ENCODE measurements at places on chromosomes 4 and X. TPM values are rescaled to one million over a fixed set of nuclear protein-coding genes. Genes with fewer than 3 reads are reported as not detected.

DNA sequence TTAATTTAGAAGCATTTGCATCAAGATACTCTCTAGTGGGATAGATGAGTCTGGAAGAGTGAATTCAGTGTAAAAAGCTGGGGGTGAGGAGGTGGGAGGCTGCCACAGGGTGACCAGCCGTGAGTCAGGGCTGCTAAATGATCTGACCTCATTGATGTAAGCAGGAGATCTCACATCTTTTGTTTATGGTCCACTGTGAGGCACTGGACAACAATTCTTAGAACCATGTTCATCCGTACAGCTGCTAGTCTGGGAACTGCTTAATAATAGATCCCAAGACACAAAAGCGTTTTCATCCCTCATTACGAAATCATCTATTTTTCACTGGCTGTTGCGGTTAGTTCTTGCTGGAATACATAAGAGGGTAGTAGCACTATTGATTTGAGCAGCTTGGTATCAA is 14.1 kb downstream of the KLF3 start:
- peak; percentile 11 for DNase-seq

Gene SMC1A
- total RNA-seq, result 127 TPM

Gene SPANXA2
- total RNA-seq, result not detected

DNA sequence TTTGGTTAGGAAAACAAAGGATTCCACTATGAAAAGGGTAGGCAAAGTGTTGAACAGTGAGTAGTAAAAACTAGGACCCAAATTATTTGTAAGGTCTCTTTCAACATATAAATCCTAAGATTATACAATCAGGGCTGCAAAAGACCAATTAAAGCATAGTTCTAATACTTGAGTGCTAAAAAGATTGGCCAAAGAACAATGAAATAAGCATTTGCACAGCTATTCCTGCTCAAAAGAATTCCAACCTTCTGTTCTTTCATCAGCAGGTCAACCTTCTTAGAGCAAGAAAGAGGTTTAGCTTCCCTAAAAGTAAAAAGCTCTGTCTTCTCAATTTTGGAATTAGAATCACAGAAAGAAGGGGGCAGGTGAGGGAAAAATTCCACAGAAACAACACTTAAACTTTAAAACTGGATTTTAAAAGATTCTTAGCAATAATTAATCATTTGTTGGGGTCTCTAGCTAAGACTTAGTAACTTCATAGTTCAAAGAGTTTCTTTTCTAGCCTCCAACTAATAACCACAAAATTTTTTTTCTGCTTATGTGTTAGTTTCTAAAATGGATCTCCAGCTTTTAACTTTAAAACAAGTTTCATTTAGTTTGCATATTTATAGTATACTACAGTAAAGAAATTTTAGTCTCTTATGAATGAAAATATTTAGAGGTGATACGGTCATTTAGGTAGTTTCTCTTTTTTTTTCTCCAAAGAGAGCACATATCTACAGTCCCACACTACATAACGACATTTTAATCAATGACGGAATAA is 16.3 kb downstream of the TSPAN5 start:
- DNase-seq, result no peak

DNA sequence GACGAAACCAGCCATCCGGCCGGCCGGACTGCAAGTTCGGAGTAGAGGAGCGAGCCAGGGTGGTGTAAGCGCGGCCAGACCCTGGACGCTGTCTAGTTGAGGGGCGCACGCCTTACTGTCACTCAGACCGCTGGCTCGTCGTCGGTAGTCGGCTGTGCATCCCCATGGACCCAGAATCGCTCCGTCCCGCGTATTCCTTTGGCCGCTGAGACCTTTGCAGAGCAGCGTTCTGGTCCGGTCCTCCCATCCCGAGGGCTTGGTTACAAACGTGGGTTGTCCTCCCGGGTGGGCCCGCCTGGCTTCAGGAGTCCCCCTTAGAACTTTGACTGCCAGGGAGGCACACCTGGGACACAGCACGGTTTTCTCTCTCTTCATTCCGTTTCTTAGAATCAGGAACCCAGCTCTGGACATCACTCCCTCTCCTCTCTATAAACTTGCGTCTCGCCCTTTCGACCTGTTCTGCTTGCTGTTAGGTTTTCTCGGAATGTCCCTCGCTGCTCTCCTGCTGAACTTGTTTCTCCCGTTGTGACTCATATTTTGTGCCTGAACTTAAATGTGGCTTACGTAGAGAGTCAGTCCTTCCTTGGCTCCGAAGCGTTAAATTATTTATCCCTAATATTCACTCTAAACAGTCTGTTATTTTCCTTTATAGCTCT is 672 bp downstream of the PGM2 start:
- DNase-seq, result no peak

DNA sequence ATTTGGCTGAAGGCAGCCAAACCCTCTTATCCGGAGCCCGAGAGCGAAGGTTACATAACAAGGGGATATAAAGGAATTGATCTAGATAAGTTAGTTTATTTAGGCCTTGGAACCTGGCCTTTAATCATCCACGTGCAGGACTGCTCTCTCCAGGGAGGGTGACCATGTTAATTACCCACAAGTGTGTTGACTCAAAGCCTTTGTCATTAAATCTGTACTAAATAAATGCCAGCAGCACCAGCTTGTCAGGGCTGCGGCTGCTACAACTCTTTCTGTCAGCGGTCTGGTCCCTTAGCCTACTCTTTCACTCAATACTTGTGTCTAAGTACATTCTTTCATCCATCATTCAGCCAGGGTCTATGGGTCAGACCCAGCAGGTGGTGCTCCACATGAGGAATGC is 206.1 kb downstream of the TBCK start:
- DNase-seq, result no peak

Gene TBC1D25
- 10.9 TPM for total RNA-seq

GRCh38 chr4:53120778-53121177 is 245.1 kb downstream of the SCFD2 start:
- no peak for DNase-seq

Gene KIT
- total RNA-seq, result 167 TPM

GRCh38 chr4:48985976-48986653 is at the start of gene CWH43:
TSS of gene CWH43 (plus strand) at chr4:48986275. CDS start at chr4:48986430, 155 bp downstream.
- DNase-seq, result peak; percentile 89

Gene RASGEF1B
- 26.7 TPM for total RNA-seq

GRCh38 chr4:129950217-129950616 is 854.3 kb downstream of the C4orf33 start:
- DNase-seq, result no peak

- no peak for DNase-seq
Observed at GRCh38 chrX:5250106-5250505, 978.6 kb downstream of the NLGN4X start.

- no peak for DNase-seq
Observed at GRCh38 chr4:120760047-120760446, 162.5 kb downstream of the PRDM5 start.

DNA sequence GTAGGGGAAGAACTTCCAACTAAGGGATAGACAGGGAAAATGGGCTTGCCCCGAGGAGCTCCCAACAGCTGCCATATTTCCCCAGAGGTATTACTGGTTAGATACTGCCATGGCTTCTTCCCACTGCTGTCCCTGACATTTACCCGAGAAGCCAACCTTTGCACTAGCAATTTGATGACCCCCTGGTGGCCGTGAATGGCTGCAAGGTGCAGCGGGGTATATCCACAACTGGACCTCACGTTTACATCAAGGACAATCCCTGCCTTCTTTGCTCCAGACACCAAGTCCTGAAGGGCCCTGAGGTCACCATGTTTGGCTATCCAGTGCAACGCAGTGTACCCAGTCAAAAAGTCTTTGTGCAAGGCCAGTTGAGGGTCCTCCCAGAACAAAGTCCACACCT is 2.3 kb downstream of the SOWAHB start:
- peak; percentile 53 for DNase-seq

DNA sequence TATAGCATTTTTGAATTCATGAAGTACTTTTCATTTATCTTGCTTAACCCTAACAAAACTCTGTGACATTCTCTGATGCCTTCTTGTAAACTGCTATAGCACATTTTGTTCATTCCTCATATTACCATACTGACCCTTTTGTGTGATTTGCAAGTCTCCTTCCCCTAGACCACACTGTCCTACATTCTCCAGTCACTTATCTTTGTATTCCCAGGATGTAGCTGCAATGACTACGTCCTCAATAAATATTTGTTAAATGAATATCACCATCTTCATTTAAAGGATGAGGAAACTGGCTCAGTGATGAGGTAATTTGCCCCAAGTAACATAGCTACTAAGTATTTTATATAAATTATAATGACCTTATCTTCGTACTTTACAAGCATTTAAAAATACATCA is 11.9 kb downstream of the HUWE1 start:
- DNase-seq, result no peak

GRCh38 chr4:123236606-123237005 is 160.0 kb upstream of the SPRY1 start:
- no peak for DNase-seq

DNA sequence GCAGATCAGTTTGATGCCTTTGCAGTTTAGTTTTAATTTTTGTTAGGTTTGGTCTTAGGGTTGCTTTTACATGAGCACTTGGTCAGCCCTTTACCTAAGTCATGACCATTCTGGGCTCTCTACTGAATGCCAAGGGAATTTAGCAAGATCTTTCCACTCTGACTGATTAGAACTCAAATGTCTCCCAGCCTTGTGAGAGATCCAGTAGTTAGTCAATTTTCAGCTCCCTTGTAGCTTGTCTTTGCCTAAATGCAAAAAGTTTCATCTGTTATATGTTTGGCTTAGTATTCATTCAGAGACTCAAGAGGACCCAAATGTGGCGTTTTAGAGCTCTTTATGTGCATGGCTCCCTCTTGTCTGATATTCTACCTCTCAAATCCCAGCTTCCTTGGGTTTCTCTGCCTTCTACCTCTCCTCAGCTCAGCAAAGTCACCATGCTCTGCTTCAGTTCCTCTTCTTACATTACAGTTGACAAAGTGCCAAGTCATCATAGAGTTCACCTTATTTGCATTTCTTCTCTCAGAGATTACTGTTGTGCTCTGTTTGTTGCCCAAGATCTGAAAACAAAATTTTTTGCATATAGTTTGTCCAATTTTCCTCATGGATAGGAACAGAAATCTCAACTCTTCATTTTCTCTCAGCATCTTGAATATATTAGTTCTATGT is 17.5 kb upstream of the JAKMIP1 start:
- peak; percentile 26 for DNase-seq

Gene NIPAL1
- total RNA-seq, result 5.5 TPM

DNA sequence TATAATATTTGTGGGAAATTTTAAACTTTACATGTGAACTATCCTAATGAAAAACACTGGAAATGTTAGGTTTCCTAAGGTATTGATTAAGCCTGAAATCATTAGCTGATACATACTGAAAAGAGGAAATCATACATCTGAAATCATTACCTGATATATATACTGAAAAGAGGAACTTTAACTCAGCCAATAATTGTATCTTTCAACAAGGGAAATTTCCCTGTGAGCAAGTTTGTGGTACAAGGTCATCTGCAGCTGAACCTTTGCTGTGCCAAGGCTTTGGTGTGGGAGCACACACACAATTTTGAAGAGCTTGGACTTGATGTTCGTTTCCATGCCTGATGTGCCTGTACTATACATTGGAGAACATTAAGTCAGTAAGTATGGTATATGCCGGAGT is 131.9 kb upstream of the USP9X start:
- no peak for DNase-seq

- no peak for DNase-seq
Observed at GRCh38 chr4:141630854-141631253, 5.5 kb upstream of the IL15 start.

GRCh38 chrX:105773801-105774200 is 48.5 kb upstream of the NRK start:
- DNase-seq, result no peak

Gene RTL3
- not detected for total RNA-seq

- no peak for DNase-seq
Observed at GRCh38 chr4:111028795-111029194, 405.9 kb upstream of the PITX2 start.

DNA sequence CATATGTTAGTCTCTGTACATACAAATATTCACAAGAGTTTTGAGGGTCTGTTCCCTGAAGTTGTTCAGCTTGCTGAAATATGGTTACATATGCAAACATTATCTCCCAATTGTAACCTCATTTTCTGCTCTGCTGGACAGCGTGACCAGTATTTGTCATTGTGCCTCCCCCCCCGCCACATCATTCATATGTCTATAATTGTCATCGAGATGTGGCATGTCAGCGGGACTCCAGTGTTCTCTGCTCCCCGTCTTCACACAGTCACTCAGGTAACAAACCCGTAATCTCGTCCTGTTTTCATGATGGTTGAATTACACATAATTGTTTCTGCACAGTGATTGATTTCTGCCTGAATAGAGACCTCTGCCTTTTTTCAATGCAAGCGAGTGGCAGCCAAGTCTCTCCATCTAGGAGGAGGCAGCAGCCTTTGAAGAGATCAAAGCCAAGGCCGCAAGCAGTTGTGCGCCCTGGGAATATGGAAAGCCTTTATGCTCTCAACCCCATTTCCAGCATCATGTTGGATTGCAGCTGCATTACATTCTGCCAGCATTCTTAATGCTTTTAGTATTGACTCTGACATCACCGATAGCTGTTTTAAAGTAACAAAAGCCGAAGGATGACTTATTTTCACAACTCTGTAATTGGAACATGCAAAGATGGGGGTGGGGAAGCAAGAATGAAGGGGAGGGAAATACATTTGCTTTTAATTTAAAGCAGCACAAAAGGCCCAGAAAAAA is 27.4 kb downstream of the LEF1 start:
- no peak for DNase-seq

DNA sequence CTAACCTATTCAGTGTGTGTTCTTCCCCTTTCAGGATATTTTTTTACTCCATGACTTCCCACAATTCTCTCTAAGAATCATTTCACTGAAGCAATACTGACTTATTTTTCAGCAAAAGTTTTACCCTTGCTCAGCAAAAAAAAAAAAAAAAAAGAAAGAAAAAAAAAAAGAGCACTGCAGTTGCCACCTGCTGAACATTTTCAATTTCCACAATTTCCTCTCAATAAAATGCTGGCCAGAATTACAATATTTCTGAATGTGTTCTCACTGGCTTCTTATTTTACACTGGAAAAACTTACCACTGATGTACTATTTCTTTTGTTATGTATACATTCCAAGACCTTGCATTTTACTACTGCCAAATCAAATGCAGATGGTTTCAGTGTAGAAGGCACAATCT is 210.4 kb downstream of the PAPSS1 start:
- DNase-seq, result no peak

Gene PFKFB1
- total RNA-seq, result 0.70 TPM

DNA sequence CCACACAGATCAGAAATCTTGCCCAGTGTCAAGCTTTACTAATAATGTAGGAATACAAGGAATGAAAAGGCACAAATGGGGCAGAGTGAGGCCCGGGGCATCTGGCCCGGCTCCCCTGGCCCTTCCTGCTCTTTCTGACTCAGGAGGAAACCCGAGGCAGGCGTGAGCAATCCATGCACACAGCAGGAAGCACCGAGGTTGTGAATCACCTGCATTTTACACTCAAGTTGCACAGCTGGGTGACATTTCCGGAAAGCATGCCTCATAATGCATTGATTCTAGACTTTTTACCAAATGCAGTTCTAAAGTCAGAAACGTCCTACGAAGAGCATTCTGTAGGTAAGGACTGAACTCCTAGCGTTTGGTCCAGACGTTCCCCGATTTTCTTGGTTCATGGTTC is 38.9 kb downstream of the PRIMPOL start:
- DNase-seq, result peak; percentile 88

Gene ZNF157
- total RNA-seq, result 1.3 TPM

- no peak for DNase-seq
Observed at GRCh38 chr4:6924361-6924779, 14.7 kb downstream of the TBC1D14 start.

Gene GASK1B
- total RNA-seq, result 2.6 TPM
